GM04504 (cell line): ENCODE measurements at places on chromosomes 2 and 18.
A peak's percentile ranks its signal among the peaks of the same experiment; 100 is the strongest.

DNA sequence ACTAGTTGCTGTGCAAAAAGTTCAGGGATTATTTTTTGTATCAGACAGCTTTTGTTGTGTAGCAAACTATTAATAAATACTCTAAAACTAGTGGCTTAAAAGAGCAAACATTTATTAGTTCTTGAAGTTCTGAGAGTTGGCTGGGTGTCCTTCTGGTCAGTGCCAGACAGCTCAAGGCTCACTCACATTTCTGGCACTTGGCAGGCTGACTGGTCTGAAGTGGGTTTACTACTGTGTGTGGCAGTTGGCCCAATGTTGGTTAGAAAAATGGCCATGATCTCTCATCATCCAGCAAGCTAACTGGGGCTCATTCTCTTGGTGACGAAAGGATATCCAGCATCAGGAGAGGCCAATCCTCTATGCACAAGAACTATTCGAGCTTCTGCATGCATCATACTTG is 71.4 kb upstream of the ZNF385B start:
- DNase-seq, result no peak

DNA sequence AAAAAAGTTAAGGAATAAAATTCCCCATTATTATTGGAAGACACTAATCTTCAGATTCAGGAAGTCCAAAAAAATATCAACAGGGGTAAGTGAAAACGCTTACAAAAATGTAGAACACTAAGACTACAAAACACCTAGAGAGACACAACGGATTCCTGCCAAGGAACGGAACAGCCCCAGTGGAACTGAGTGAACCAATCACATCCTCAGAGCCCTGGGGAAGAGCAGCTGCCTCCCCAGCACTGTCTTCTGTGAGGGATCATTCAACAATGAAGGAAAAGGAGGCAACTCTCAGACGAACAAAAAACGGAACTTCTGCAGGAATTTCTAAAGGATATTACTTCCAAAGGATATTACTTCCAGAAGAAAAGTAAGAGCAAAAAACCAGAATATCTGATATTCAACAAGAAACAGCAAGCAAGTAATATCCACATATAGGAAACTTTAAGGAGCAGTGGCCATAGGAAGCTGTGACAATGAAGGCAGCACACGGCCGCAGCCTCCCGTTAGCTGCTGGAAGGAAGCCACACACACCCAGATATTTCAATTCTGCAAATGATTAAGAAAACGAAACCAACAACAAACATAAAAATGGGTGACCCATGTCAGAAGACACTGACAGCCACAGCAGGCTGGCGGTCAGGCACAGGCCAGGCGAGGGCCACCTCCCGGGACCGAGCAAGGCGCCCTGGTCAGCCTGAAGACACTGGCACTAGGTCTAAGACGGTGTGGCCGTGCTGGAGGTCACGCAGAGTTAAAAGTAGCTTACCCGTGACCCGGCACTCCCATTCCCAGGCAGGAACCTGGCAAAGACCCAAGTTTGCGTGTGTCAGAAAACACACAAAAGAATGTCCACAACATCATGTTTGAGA is 81.8 kb downstream of the HDAC4 start:
- DNase-seq, result no peak

DNA sequence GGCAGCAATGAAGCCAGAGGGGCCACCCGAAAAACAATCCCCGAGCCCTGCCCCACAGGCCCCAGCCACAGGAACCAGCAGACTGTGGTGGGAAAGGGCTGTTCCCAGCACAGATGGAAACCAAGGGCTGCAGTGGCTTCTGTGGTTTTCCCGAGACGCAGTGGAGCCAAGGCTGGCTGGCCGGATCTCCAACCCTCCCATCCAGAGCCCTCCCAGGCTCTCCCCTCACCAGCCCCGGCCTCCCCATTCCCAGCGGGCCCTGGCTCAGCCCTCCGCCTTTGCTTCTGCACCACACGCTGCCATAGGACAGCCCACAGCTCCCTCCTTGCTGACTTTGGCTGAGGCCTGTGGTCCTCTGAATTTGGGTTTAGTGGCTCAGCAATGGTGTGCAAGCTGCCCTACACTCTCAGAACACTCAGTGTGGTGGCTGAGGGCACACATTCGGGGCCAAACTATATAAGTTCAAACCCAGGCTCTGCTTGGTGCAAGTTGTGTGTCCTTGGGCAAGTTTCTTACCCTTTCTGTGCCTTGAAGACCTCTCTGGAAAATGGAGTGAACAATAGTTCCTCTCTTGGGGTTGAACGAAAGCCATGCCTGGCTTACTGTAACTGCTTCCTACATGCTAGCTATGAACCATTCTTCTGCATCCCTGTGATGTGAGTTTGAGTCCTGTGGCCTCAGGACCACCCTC is 200.1 kb downstream of the SMAD7 start:
- no peak for DNase-seq

GRCh38 chr2:10004401-10004800 is 38.9 kb upstream of the KLF11 start:
- no peak for DNase-seq

DNA sequence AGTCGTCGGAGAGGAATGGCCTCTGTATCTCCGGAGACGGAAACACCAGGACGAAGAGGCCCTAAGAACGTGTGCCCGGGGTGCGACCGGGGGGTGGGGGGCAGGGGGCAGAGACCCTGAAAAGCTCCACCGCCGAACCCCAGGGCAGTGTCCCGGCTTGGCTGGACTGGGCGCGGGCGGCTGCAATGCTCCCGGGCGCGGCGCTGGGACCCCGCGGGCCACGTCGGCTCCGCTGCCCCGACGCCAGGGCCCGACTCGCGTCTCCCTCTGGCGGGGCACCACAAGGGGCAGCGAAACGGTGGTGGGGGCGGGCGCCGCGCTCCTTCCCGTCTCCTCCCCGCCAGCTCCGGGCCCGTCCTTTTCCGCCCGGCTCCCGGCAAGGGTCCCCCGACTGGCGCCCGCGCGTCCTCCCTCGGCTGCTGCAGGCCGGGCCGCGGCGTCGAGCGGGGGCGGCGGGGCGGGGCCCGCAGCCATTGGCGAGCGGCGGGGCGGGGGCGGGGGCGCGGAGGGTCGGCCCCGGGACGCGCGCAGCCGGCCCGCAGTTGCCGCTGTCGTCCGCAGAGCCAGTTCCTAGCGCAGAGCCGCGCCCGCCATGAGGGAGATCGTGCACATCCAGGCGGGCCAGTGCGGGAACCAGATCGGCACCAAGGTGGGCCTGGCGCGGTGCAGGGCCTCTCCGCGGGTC is at the start of gene TUBB6:
Gene TUBB6, plus strand, starts transcription at position 541 of the 685 bp plus-strand sequence. Its CDS starts 52 bp downstream, at position 593.
- DNase-seq, result peak; percentile 65

DNA sequence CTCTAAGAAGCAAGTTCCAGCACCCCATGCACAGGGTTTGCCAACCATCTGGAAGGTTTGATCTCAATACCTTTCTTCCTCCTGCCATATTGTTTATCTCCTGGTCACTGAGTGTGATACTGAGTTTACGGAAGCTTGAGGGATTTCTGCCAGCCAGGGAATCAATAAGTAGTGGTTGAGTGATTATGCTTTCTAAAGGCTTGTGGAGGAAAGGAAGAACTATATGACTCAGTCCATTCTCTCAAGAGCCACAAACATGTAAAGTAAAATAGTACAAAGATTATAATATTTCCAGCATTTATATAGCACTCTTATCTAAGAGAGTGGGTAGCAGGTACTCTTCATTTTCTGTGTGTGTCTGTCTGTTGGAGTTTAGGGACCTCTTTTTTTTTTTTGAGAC is 49.2 kb downstream of the SLC4A3 start:
- DNase-seq, result no peak

- DNase-seq, result no peak
Measured at GRCh38 chr18:51659781-51660180, 462.3 kb upstream of the MEX3C start.

DNA sequence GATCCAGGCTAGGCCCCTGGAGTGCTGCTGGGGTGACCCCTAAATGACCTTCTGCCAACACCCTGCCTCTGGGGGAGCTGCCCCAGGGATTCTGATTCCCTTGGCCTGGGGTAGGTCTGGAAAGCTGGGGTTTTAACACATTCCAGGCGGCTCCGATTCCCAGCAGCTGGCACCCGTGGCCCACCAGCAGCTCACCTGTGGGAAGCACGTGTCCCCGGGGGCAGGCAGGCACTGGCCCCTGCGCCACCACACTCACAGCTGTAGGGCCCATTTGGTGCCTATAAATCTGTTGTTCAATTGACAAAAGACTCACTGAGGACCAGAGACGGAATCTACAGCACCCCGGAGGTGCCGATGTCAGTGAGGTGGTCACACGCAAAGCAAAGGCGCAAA is 4.1 kb upstream of the KLHL30 start:
- no peak for DNase-seq

DNA sequence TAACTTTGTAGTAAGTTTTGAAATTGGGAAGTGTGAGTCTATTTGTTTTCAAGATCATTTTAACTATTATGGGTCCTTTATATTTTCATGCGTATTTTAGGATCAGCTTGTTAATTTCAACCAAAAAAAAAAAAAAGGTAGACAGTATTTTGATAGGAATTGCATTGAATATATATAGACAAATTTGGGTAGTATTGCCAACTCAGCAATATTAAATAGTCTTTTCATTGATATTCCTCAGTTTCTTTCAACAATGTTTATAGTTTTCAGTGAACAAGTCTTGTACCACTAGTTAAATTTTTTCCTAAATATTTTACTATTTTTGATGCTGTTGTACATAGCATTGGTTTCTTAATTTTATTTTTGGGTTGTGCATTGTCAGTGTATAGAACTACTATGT is 149.9 kb downstream of the TAF4B start:
- no peak for DNase-seq

DNA sequence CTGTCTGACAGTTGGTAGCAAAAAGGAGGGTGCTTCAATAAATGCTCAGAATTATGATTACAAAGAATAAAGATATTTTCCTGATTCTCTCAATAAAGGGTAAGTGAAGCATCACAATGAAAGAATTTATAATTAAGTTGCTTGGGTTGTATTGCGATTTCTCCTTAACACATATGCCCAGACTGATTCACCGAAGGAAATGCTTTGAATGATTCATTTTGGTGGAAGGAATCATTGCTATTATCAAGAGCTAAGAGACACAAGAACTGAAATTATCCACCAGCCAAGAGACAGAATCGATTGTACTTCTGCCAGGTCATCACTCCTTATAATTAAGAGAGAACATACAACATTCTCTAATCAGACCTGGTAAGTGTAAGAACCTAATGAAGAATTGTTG is 301.4 kb downstream of the NR4A2 start:
- DNase-seq, result no peak

- DNase-seq, result no peak
Measured at GRCh38 chr18:9868857-9869714, 16.7 kb upstream of the TXNDC2 start.

GRCh38 chr2:70173520-70173919 is 17.3 kb downstream of the C2orf42 start:
- no peak for DNase-seq

GRCh38 chr2:126449677-126450076 is 206.3 kb upstream of the GYPC start:
- no peak for DNase-seq

GRCh38 chr2:85291425-85292023 is 36.3 kb downstream of the TGOLN2 start:
- no peak for DNase-seq

GRCh38 chr18:44741511-44741910 is 60.8 kb downstream of the SETBP1 start:
- no peak for DNase-seq

DNA sequence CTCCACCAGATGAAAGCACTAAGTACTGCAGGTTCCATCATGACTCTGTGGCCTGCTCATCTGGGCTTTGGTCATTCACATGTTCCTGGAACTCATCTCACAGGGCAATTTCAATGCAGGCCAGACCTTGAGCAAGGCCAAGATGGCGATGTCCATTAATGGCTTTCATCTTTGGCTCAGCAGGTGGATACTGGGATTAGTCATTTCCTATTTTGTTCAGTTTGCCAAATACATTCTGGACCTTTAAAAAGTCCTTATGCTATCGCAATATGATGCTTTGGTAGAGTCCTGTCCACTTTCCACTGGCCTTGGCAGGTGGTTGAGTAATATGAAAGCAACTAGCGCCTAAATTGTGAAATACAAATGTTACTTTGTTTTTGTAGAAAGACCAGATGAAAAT is 170.1 kb upstream of the REV1 start:
- no peak for DNase-seq

DNA sequence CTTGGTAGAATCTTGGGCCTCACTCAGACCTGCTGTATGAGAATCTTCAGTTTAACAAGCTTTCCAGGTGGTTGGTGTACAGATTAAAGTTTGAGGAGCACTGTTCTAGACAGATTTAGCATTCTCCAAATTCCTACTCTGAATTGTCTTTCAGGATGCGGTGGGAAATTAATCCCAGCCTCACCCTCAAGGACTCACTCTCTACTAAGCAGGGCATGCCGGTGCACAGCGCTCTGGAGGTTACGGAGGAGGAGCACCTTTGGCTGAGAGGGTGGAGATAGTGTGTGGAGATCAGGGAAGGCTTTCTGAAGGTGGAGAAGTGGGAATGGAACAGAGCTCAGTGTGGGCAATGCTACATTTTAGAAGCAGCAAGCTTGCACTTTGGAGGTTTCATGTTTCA is 359.2 kb downstream of the LRATD1 start:
- no peak for DNase-seq

DNA sequence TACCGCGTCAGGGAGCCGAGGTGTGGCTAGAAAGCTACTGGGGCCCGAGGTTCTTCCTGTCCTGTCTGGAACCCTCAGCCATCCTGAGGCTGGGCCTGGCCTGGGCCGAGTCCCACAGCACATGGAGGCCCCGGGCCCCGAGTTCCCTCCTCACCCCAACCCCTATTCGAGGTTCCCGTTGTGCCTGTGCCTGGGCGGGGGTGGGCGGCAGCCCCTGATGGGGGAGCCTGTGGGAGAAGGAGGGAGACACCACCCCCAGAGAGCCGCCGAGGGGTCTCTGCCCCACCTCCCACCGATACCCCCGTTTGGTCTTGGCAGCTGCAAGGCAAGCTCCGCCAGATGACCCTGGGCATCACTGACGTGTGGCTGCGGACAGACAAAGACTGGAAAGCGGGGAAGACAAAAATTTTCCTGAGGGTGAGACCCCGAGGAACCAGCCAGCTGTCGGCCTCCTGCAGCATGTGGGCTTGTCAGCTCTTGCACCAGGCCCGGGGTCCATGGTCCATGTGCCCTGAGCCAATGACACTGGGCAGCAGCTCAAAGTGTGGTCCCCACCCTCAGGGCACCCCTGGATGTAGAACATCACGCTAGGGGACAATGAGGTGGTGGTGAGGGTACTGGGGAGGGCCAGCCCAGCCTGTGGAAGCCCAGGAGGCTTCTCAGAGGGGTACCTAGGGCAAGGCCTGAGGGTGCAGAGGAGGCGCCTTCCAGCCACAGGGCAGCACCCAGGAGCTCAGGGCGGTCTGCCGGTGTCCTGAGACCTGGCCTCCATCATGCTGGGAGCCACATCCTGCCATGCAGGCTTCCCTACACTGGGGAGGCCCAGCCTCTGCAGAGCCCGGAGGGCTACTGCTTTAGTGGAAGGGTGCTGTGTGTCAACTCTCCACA is 52.5 kb upstream of the GPR17 start:
- no peak for DNase-seq
